Cerebellar cortex (tissue), 1 donor: ENCODE measurements at places on chromosomes 5 and 9.

DNA sequence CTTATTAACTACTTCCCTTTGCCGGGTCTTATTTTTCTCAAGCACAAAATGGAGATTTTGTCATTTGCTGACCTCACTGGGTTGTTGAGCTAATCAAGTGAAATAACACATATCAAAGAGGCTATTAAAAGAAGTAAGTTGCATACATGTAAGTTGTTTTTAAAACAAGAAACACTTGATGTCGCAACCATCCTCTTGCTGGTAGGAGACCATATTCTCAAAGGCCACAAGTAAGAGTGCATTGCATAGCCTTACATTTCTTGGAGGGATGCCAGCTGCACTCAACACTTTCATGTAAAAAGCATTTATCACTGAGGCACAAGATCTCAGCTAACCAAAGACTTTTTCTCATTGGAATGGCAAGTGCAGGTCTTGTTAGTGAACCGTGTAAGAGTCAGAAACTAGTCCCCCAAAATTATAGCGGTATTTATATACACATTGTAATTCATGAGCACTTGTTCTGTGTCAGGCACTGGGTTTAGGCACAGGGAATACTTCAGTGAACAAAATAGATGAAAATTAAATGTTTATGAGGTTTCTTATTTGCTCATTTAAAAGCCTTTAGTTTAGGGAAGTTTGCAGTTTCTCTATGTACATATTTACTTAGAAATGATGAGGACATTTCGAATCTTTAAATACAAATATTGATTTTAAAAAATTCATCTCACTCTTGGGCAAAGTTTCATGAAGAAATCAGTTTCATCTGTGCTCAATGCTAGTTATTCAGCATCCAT, 72.0 kb downstream of the ZFAND5 start:
- DNase-seq: no peak

DNA sequence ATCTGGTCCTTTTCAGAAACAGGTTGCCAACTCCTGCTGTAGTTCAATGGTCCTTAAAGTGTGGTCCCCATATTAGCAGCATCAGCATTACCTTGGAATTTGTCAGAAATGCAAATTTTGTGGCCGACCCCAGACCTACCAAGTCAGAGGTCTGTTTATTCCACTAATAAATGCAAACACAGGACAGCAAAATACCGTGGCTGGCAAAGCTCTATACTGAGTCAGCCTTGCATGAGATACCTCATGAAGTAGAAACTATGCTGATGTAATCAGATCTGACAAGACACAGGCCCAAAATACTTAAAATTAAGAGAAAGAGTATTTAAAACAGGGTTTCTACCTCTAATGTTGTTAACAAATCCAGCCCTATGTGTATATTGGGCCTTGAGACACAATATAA, 3.0 kb downstream of the GOLM1 start:
- DNase-seq: no peak

GRCh38 chr5:159041444-159042198, 58.1 kb downstream of the EBF1 start:
- DNase-seq: no peak

DNA sequence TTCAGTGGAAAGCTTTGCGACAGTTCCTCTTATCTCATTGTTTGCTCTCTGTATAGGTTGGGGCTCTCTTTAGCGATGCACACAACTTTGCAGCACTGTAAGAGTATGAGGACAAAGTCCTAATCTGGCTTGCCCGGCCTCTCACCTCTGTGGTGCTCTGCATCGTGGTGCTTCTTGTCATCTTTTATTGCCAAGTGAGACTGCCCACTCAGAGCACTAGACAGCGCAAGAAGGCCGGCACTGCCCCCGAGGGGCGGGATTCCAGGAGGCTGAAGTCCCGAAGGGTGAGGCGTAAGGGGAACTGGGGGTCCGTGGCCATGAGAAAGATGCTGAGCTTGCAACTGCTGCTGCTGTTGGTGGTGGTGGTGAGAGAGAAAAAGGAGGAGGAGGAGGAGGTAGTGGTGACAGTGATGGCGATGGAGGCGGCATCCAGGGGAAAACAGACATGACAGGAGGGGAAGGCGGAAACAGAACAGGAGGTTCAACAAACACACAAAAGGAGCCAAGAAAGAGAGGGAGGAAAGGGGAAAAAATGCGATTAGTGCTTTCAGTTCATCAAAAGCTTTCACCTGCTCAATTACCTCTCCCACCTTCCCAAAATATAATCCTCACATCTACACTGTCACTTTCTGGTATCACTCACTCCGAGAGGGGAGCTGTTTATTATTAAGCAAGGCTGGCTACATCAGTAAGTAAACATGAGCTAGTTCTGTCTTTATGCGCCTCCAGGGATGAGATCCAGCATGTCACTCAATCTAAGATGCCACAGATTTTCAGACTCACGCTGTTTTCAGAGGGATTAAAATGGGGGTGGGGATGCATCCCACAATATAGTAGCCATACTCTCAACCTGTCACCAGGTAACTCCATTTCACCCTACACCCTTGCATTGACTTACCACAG, 55.1 kb downstream of the TLE1 start:
- no peak for DNase-seq

DNA sequence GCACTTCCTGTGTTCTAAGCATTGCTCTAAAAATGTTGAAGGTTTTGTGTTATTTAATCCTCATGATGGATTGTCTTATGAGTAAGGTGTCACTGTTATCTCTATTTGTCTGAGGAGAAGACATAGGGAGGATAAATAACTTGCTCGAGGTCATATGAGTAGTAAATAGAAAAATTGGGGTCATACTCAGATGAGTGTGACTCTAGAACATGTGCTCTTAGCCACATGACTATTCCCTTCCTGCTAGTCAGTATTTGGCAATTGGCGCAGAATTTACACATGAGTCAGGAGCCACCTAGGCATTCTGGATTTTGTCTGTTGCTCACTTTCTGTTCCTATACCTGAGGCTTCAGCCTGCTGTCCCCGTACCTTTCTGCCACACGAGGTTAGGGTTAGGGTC, 234.6 kb upstream of the CD180 start:
- no peak for DNase-seq

GRCh38 chr5:149014571-149015031, 48.3 kb downstream of the SH3TC2 start:
- DNase-seq: no peak

GRCh38 chr9:504921-505740, 290.5 kb downstream of the DOCK8 start:
- DNase-seq: peak; percentile 12

DNA sequence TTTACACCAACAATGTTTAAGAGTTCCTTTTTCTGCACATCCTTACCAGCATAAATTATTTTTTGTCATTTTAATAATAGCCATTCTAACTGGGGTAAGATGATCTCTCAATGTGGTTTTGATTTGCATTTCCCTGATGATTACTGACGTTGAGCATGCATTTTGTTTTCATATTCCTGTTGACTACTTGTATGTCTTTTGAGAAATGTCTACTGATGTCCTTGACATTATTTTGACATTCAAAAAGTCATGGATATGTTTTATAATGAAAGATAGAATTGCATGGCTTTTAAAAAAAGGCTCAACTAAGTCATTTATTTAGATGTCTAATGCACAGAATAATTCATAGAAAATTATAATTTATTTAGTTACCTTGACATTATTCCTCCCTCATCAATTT, 381.6 kb upstream of the C9orf72 start:
- no peak for DNase-seq

- no peak for DNase-seq
Observed at GRCh38 chr5:108321341-108321740, 60.6 kb downstream of the FBXL17 start.

DNA sequence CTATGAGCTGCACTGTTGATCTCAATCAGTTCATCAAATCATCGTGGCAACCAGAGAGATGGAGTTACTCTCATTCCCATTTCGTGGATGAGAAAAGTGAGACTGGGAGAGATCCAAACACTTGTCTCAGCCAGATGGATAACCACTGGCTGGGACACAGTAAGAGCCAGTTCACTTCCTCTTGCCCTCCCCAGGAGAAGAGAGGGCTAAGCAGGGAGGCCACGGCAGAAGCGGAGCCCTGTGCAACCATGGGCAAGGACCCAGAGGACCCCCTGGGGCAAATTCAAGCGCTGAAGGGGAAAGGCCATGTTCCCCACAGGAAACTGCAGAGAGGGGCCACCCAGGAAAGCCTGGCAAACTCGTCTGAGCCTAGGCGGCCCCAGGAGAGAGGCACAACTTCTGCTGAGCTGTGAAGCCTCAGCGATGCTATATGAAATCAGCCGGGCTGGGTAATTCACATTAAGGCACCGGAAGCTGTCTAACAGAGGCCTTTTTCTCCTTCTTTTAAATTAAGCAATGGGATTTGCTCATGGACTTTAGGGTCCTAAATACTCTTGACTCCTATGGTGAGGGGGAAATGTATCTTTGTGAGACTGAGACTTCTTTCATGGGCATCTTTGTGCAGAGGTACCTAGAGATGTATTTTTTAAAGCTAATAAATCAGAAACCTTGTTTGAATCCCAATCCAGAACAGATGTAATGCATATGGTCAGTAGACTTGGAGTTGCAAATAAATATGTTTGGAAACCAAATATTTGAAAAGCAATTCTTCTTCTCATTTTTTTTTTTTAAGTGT, 137.1 kb upstream of the SMIM23 start:
- no peak for DNase-seq

DNA sequence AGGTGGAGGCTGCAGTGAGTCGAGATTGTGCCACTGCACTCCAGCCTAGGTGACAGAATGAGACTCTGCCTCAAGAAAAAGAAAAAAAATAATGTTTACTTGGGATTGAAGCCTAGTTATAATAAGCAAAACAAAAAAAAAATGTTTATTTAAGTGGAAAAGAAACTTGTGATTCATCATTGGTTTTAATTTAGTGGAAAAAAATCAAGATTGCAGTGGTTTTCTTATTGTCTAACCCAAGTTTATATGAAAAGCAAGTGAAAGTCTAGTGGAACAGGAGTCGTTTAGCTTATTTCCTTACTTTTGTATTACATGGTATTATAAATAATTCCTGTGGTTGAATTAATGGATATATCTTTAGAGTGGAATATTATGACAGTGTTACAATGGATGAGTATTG, 8.4 kb downstream of the CNOT8 start:
- DNase-seq: no peak

DNA sequence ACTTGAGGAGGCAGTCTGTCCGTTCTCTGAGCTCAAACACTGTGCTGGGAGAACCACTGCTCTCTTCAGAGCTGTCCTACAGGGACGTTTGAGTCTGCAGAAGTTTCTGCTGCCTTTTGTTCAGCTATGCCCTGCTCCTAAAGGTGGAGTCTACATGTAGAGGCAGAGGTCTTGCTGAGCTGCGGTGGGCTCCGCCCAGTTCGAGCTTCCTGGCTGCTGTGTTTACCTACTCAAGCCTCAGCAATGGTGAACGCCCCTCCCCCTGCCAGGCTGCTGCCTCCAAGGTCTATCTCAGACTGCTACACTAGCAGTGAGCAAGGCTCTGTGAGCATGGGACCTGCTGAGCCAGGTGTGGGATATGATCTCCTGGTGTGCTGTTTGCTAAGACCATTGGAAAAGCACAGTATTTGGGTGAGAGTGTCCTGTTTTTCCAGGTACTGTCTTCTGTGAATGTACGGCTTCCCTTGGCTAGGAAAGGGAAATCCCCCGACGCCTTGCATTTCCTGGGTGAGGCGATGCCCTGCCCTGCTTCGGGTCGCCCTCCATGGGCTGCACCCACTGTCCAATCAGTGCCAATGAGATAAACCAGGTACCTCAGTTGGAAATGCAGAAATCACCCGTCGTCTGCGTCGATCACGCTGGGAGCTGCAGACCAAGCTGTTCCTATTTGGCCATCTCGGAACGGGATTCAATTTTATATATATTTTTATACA, 58.5 kb downstream of the CNTRL start:
- DNase-seq: no peak

- no peak for DNase-seq
Observed at GRCh38 chr5:4145511-4145910, 549.9 kb downstream of the IRX1 start.

DNA sequence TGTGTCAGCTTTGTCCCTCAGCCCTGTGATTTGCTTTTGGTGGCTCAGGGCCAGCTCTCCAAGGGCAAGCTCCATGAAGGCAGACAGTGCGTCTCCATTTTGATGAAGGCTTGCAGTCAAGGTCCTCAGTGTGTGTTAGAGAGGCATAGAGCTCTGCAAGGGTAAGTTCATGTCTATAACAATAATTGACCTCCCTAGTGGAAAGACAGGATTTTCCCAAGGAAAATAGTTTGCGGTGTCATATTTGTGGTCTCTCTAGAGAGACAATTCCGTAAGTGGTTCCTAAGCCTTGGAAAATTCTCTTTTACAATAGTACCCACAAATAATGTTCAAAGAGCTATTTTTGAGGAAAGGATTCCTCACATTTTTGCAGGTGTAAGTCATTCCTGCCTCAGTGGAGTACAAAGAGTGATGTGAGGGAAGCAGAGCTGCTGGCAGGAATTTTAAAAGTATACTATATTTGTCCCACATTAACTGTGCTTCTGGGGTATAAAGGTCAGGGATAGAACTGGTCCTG, 40.2 kb downstream of the SLC1A3 start:
- DNase-seq: no peak

DNA sequence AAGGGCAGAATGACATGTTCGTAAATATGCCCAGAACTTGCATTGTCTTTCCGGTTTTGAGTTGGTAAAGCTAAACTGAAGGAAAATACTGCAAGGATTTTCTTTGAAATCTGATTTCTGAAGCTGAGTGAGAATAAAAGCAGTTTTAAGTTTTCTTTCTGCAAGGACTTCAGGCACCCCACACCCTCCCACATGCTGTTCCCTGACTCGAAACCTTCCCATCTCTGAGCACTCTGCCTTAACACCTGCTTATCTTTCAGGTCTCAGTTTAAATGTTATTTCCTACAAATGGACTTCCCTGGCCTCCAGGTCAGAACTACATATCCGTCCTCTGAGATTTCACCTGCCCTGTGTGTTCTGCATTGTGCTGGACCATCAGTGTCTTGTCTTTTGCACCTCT, 93.8 kb downstream of the KLHL3 start:
- DNase-seq: no peak

GRCh38 chr5:98827161-98827560, 53.7 kb downstream of the RGMB start:
- peak; percentile 57 for DNase-seq

- DNase-seq: no peak
Observed at GRCh38 chr9:86830356-86830755, 117.0 kb downstream of the GAS1 start.

DNA sequence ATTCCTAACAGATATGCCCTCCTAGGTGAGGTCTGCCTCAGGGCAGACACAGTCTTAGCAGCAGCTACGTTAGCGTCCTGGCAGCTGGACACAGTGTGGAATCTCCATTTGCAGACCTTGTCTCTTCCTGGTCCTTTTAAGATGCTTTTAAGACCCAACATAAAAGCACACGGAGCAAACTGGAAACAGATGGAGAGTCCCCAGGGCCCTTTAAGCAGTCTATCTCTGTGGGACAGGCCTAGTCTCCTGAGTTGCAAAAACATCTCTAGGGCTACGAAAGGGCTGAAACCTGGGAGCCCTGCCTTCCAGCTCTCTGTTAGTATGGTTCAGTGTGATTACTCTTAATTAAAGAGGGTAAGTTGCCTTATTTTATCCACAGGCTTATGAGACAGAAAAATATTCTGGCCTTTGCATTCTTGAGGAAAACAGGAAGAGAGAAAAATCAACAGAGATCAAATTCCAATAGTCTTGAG, 66.0 kb upstream of the GNA14 start:
- no peak for DNase-seq
